GM12878 (cell line): ENCODE measurements at places on chromosomes 11 and 22. TPM values are rescaled to one million over a fixed set of nuclear protein-coding genes. Genes with fewer than 3 reads are reported as not detected.
A peak's percentile ranks its signal among the peaks of the same experiment; 100 is the strongest.

- no peak for DNase-seq
These were observed 7.9 kb downstream of the SFI1 start for GRCh38 chr22:31504282-31504681.

DNA sequence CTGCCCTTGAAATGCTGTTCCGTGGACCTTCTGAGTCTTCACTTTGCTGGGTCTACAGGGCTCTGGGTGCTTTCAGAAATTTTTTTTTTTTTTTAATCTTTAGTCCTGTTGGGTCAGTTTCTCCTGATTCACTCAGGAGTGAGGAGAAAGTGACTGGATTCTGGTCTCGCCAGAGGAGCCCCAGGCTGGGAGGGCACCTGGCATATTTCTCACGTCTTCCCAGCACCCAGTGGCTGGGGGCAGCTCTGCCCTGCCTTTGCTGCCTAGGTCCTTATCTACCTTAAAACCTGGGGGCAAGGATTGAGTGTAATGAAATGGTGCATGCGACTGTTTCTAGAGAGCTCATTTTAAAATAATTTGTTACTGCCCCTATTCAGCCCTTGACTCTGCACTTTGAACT, 23.3 kb downstream of the SAMM50 start:
- DNase-seq, result no peak

GRCh38 chr22:48567213-48567975, 1260.3 kb downstream of the BRD1 start:
- no peak for DNase-seq

GRCh38 chr22:48309836-48310235, 1517.8 kb downstream of the BRD1 start:
- no peak for DNase-seq

GRCh38 chr22:48753752-48754517, 1073.7 kb downstream of the BRD1 start:
- DNase-seq, result no peak

DNA sequence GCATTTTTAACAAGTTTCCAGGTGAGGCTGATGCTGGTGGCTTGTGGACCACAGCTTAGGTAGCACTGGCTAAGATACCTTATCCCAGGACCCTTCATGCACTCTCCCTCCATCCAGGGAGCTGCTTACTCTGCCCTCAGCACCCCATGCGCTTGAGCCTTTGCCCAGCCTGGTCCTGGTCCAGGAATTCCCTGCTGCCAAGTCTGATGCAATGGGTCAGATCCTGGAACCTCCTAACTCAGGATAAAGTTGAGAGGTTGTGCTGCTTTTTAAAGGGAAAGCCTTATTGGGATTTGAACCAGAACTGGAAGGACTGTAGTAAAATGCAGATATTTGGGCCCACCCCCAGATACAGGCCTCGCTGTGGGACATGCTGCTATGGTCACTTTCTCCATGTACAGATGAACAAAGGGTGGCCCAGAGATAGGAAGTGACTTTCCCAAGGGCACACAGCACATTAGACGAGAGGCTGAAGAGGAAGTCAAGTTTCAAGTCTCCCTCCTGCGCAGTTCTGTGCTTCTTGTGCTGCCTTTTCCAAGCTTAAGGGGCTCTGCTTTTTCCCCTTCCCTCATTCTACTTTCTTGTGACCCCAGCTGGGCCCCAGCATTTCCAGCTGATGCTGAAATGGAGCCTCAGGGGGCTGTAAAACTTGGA, 824 bp upstream of the LGALS12 start:
- DNase-seq, result no peak

DNA sequence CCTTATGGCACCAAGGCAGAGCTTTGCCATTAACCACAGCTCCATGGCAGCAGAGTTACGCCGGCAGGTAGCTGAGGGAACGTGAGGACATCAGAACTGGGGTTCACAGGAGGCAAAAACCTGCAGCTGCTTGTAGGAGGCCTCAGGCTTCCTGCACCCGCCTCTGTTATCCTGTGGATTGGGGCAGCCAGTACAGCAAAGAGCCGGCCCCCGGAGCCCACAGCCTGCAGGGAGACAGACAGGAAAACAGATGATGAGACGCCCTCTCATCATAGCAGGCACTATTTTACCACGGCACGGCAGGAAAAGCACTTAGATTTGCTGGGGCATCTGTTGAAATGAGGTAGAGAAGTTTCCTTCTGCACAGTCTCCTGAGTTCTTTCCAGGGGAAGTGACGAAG, 870.3 kb downstream of the TBC1D22A start:
- no peak for DNase-seq

DNA sequence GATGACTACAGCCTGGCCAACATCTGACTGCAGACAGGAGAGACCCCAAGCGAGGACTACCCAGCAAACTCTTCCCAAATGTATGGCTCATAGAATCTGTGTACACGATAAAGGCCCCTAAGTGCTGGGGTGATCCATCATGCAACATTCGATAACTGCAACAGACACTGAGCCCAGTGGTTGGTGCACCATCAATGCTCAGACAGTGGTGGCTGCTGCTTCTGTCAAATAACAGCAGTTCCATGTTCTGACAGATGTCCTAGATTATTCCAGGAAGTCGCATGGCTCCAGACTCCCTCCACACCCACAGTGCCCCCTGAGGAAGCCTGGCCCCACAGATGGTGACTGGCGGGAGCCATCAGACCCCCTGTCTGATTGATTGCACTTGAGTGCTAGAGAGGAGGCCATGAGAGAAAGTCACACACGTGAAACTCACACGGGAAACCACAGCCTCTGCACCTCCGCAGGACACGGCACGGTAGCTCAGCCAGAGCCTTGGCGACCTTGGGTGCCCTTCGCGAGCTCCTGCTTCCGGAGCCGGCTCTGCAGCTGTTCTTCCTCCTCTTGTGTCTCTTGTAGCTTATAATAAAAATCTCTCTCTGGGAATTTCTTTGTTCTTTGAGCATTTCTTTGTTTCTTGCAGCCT, 1155.9 kb downstream of the TBC1D22A start:
- peak; percentile 47 for DNase-seq

DNA sequence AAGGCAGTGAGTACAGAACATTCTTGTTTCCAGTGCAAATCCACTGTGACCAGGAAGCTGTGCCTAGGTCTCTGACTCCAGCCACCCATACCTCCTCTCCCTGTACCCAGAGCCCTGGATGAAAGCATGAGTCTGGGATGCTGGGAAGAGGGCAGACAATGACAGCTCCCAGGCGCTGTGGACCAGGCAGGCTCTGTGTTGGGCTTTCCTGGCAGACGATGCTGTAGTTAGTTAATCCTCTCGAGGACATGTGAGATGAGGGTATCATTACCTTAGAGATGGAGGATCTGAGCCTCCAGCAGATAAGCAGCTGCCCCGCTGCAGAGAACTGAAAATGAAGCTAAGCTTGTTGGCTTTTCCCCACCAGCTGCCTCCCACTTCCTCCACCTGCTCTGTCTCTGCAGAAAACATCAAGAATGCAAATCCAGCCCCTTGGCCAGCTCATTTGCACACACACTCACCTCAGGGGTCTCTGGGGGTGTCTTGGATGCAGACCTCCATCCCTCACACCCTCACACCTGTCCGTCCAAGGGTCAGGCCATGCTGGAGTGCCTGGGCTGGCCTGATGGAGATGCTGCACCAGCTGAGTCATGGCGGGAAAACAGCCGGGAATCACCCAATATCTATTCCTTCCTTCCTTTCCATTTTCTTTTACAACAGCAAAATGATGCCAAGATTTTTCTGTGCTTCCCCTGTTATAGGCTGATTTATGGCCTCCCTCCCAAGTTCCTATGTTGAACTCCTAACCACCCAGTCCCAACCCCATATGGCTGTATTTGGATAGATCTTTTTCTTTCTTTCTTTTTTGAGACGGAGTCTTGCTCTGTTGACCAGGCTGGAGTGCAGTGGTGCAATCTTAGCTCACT, 94.9 kb upstream of the SEPTIN5 start:
- peak; percentile 43 for DNase-seq

- DNase-seq, result no peak
These were observed 121.9 kb downstream of the ARHGAP42 start for GRCh38 chr11:100808904-100809491.

- DNase-seq, result no peak
These were observed 6.9 kb upstream of the RBM4B start for GRCh38 chr11:66684635-66685034.

GRCh38 chr11:116579857-116580727, 192.7 kb downstream of the BUD13 start:
- DNase-seq, result no peak

DNA sequence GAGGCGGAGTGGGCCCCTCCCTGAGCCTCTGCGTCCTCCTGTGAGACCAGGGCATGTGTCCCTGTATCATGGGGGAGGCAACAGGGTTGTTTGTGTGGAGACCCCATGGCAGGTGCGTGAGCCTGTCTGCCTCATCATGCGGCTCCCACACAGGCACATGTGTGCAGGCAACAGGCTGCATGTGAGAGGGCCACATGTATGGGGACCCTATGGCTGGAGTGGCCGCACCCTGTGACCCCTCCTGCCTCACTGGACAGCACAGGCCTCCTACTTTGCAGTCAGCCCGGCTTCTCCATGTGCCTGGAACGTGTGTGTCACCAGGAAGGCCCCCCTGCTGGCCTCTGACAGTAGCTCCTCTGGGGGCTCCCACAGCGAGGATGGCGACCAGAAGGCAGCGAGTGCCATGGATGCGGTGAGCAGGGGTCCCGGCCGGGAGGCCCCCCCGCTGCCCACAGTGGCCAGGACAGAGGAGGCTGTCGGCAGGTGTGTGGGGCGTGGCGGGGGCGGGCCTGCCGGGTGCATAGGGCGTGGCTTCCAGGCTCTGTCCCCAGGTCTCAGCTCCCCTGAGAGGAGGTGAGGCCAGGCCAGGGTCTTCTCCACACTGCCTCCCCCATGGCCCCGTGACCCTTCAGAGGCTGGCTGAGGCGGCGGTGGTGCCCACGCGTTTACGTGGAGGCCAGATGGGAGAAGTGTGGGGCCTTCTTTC, 34.1 kb downstream of the SBF1 start:
- no peak for DNase-seq

Gene SCT
- polyA plus RNA-seq, result not detected in 2 replicates

Gene POTEH
- not detected in 2 replicates for polyA plus RNA-seq

Gene BACE1
- 0.11 and 0.26 TPM in 2 replicates for polyA plus RNA-seq

Gene APOA4
- polyA plus RNA-seq, result not detected in 2 replicates

Gene GLYATL2
- 0.13 TPM in 1 of 2 replicates, not detected in the other for polyA plus RNA-seq

Gene GGTLC3
- not detected in 2 replicates for polyA plus RNA-seq

Gene DKK3
- polyA plus RNA-seq, result 0.11 and 0.16 TPM in 2 replicates

Gene OR9Q2
- not detected in 2 replicates for polyA plus RNA-seq

Gene NTM
- polyA plus RNA-seq, result not detected in 2 replicates

Gene ACR
- polyA plus RNA-seq, result not detected in 2 replicates

Gene TMEM132A
- polyA plus RNA-seq, result 5.2 and 5.9 TPM in 2 replicates

Gene OR6A2
- polyA plus RNA-seq, result not detected in 2 replicates

Gene CEP57
- 70.4 and 73.0 TPM in 2 replicates for polyA plus RNA-seq

Gene OR10A2
- 0.04 TPM in 1 of 2 replicates, not detected in the other for polyA plus RNA-seq

Gene ZBTB16
- polyA plus RNA-seq, result not detected in 2 replicates
